ENCODE measurements at places on chromosomes 5 and 9.

DNA sequence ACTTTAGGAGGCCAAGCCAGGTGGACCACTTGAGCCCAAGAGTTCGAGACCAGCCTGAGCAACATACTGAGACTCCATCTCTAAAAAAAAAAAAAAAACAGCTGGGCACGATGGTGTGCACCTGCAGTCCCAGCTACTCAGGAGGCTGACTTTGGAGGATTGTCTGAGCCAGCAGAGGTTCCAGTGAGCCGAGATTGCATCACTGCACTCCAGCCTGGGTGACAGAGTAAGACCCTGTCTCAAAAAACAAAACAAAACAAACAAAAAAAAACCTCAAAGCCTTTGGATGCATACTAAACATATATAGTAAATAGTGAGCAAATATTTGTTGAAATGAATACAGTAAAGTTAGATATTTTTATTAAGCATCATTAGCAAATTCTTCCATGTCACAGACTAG is 5.3 kb downstream of the SLC35D2 start:
- no peak for DNase-seq

GRCh38 chr9:105431424-105432246 is 16.2 kb upstream of the FSD1L start:
- DNase-seq, result no peak

GRCh38 chr5:180498378-180498777 is 4.2 kb downstream of the CNOT6 start:
- no peak for DNase-seq

DNA sequence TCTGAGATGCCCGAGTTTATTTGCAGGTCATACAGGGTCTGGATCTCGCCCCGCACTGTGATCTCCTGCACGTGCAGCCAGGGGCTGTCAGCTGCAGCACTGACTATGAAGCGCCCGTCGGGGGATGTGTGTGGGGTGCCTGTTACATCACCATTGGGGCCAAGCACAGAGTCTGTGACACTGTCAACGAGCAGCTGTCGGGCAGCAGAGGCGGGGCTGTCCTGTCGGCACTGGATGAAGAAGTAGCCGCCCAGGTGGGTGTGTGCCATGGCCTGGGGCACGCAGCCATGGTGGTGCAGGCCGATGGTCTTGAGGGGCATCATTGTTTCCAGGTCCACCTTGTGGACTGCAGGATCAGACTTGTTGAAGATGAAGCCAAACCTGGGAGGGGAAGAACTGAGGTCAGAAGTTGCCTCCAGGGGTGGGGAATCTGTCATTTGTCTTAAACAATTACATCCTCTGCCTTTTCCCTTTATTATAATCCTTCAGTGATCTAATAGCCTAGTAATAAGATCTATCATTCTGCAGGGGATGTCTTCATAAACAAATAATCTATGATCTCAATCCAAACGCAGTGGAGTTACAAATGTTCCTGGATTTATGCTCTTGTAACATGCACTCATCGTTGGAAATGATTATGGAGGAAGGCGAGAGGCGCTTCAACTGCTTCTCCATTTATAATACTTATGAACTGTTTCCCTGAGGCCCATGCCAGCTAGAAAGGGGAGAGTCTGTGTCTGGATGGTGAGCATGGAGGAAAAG is 147.8 kb downstream of the HSPA4 start:
- DNase-seq, result no peak

GRCh38 chr5:108749128-108749861 is 1.6 kb downstream of the FER start:
- no peak for DNase-seq

GRCh38 chr5:14531668-14532067 is 49.9 kb upstream of the OTULINL start:
- DNase-seq, result no peak

DNA sequence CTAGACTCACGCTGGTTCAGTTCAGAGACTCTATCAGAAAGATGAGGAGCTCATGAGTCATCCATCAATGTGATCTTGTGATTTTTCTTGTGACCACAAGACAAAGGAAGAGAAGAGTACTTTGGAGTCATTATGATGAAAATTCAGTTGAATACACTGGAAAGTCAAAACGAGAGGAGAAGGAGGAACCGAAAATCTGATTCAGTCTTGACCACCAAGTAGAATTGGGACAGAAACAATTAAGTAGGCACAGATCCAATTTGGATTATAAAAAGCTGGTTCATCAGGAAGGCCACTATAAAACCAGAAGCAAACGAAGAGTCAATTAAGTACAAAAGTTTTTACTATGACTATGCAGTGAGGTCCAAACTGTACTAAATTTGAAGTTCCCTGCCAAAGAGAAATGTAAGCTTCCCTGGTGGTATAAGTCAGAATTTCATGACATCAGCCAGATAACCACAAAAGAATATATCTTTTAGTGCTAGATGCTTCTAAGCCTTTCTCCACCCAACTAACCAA is 90.9 kb downstream of the THBS4 start:
- peak; percentile 56 for DNase-seq

GRCh38 chr9:130030651-130031127 is 12.3 kb downstream of the FNBP1 start:
- DNase-seq, result no peak

- no peak for DNase-seq
Observed at GRCh38 chr9:95880021-95880690, 4.7 kb downstream of the ERCC6L2 start.

- DNase-seq, result no peak
Observed at GRCh38 chr5:179187229-179187678, 127.1 kb downstream of the ZNF354C start.

- DNase-seq, result no peak
Observed at GRCh38 chr9:79140751-79141150, 431.0 kb upstream of the TLE4 start.

DNA sequence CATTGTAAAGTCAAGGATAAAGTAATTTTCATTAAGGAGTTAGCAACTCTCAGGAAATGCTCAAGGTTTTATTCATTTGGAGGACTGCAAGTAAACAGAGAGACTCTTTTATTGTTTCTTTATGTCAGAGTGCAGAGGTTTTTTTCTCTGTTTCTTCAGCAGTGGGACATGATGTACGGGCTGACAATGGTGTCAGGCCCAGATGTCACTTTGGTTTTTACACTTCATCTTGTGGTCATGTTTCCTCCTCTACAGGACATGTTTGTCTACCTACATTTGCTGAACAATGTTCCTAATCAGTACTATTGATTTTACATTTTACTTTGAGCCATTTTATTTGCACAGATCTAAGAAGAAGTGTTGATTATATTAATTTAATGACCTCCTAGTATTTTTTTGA is 72.8 kb upstream of the PARP8 start:
- DNase-seq, result no peak

DNA sequence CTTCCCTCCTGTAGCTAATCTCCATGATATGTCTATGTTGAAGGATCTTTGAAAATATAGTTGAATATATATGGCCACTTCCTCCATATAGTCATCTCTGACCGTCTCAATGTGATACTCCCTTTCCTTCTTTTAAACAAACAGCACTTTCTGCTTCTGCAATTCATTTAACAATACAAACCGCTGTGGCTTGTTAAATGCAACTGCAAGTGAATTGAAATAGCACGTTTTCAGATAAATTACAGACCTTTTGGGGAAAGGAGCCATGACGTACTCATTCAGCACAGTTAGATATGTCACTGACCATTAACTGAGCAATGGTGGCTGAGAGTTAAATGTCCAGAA is 82.5 kb downstream of the FBXO38 start:
- DNase-seq, result no peak

- no peak for DNase-seq
Observed at GRCh38 chr9:8188723-8189407, 389.3 kb upstream of the DMAC1 start.

DNA sequence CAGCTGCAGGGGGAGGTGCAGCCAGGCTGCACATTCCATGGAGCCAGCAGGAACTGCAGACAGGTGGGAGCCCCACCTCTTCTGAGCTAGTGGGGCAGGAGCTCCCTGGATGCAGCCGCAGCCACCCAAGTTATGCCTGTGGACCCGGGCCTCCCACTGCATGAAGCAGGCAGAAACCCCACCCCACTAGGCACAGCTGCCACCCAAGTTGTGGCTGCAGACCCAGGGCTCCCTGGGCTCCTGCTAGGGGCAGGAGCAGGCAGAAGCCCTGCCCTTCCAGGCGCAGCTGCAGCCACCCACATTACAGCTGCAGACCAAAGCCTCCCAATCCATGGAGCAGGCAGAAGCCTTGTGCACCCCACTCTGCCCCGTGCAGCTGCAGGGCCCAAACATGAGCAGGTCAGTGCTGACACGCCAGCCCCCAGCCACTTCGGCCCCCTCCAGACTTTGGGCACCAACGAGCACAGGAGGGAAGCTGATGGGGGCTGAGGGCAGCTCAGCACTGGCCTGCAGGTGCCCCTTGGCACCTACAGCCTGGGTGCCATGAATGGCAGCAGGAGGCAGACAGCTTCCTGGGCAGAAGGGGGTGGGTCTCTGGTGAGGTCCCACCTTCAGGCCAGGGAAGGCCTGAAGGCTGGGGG is 106.9 kb downstream of the C9orf50 start:
- DNase-seq, result no peak

- DNase-seq, result no peak
Observed at GRCh38 chr9:98195671-98196070, 3.2 kb upstream of the CORO2A start.

- no peak for DNase-seq
Observed at GRCh38 chr5:180133551-180133950, 62.0 kb upstream of the RNF130 start.

DNA sequence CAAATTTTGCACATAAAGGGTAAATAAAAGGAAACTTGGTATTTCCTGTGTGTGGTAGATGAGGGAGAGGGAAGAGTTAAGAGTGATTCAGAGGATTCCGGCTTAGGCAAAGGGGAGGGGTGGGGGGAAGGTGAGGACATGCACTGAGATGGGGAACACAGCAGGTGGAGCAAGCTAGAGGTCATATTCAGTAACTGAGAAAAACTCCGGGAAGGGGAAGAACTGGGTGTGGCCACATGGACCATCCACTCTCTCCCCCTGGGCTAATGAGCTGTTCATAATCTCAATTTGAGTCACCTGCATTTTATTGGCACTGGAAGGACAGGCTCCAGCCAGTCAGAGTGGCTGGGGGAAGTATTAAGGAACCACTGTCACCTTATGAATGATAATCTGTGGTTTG is 45.1 kb upstream of the UGCG start:
- peak; percentile 82 for DNase-seq

GRCh38 chr5:169811680-169812079 is 168.6 kb downstream of the INSYN2B start:
- DNase-seq, result no peak

GRCh38 chr9:123269281-123269680 is 895 bp upstream of the STRBP start:
- no peak for DNase-seq

DNA sequence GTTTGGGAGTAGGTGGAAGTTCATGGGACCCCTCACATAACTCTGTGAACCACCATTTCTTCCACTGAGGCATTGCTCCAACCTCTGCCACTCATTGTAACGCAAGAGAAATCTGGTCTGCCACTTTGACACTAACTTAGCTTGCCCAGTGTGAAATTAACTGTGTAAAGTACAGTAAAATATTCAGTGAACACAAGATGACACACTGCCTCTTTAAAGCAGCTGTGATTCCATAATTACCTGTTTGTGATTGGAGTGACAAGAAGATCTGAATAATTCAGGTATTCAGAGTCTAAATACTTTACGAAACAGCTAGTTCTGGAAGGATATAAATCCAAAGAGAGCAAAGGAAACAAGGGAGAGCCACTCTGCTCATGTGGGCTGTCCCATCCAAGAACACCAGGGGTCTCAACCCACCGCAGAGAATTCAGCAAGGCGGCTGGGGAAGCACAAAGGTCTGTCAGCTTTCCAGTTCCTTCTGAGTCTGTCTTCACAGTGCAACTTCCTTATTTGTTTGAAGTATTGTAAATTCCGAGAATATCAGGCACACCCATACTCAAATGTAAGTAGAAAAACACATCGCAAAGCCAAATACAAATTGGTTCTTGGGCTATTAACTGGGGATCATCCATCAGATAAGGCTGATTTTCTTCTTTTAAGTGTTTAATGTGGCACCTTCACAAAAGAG is 86.9 kb downstream of the GNAQ start:
- DNase-seq, result no peak

GRCh38 chr9:114459464-114459863 is 45.8 kb downstream of the WHRN start:
- no peak for DNase-seq
